ENCODE measurements at places on chromosomes 1 and 21. TPM values are rescaled to one million over a fixed set of nuclear protein-coding genes. Genes with fewer than 3 reads are reported as not detected.

Gene ADGRL2
- polyA plus RNA-seq = 45.7 TPM

Gene CASP9
- polyA plus RNA-seq = 2.1 TPM

Gene FCRL3
- not detected for polyA plus RNA-seq

Gene TRAF3IP3
- polyA plus RNA-seq = 1.3 TPM

Gene PCP4
- 32,123 TPM for polyA plus RNA-seq

Gene ZNF648
- 0.17 TPM for polyA plus RNA-seq

Gene PBX1
- polyA plus RNA-seq = 12.4 TPM

Gene TMEM53
- polyA plus RNA-seq = 5.8 TPM

Gene MYCL
- not detected for polyA plus RNA-seq

Gene CD1D
- polyA plus RNA-seq = 0.39 TPM

Gene RGS1
- polyA plus RNA-seq = not detected

Gene OR2T2
- not detected for polyA plus RNA-seq

Gene AMY1A
- polyA plus RNA-seq = not detected

Gene OR2L13
- 3.1 TPM for polyA plus RNA-seq

Gene ADGRB2
- polyA plus RNA-seq = 6.8 TPM

Gene BARHL2
- polyA plus RNA-seq = not detected

Gene S100A10
- polyA plus RNA-seq = 13.4 TPM

Gene SLC22A15
- polyA plus RNA-seq = 13.1 TPM

Gene NR0B2
- not detected for polyA plus RNA-seq

Gene CHML
- 11.0 TPM for polyA plus RNA-seq

Gene LENEP
- not detected for polyA plus RNA-seq

Gene S100A4
- polyA plus RNA-seq = 2.7 TPM

Gene TCHH
- not detected for polyA plus RNA-seq

Gene NBPF9
- 2.4 TPM for polyA plus RNA-seq

Gene GNAT2
- polyA plus RNA-seq = not detected

Gene TMPRSS2
- not detected for polyA plus RNA-seq

Gene ITLN2
- not detected for polyA plus RNA-seq

Gene RBM34
- polyA plus RNA-seq = 163 TPM

Gene CAPZA1
- 156 TPM for polyA plus RNA-seq

Gene LPAR3
- not detected for polyA plus RNA-seq

Gene SYT11
- 166 TPM for polyA plus RNA-seq

Gene PLA2G2F
- not detected for polyA plus RNA-seq

Gene GCSAML
- polyA plus RNA-seq = 0.06 TPM

Gene UMODL1
- polyA plus RNA-seq = 0.52 TPM

Gene PTPRC
- polyA plus RNA-seq = 1.3 TPM

Gene SRSF10
- polyA plus RNA-seq = 90.2 TPM

Gene SERTAD4
- 1.9 TPM for polyA plus RNA-seq

Gene MRAP
- polyA plus RNA-seq = 1.9 TPM

Gene EXO1
- 2.2 TPM for polyA plus RNA-seq

Gene ATP1A4
- polyA plus RNA-seq = not detected

Gene APCS
- not detected for polyA plus RNA-seq

Gene AIDA
- polyA plus RNA-seq = 26.6 TPM

Gene SPRR2G
- not detected for polyA plus RNA-seq

Gene LCE3D
- not detected for polyA plus RNA-seq

Gene RYR2
- 31.6 TPM for polyA plus RNA-seq

Gene GRHL3
- not detected for polyA plus RNA-seq

Gene TGFB2
- polyA plus RNA-seq = 6.9 TPM

Gene AGPAT3
- 6.8 TPM for polyA plus RNA-seq

Gene GUCA2B
- not detected for polyA plus RNA-seq

Gene NPHP4
- 1.2 TPM for polyA plus RNA-seq

Gene CFHR3
- polyA plus RNA-seq = not detected

Gene S100A7
- not detected for polyA plus RNA-seq

Gene EXTL1
- polyA plus RNA-seq = not detected

Gene PRRX1
- 2.3 TPM for polyA plus RNA-seq

Gene CDC14A
- polyA plus RNA-seq = 0.83 TPM

Gene VHLL
- not detected for polyA plus RNA-seq

Gene KIF21B
- polyA plus RNA-seq = 1.4 TPM
